ENCODE measurements at places on chromosomes 4 and X.

DNA sequence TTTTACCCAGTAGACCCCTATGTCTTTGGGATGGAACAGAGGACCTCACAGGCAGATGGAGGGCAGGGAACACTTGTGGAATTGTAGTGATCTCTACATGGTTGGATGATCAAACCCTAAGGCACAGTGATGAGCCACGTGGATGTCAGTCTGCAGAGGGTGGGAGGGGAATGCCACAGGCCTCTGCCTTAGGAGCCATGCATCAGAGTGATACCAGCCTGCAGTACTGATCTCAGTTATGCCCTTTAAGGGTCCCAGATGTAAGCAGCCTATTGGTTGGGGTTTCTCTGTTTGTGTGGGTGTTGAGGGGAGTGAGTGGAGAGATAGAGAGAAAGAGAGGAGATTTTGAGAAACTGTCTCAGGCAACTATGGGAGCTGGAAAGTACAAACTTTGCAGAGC is 39.9 kb upstream of the XAGE1B start:
- no peak for DNase-seq

GRCh38 chr4:55866973-55867574 is 13.6 kb downstream of the EXOC1 start:
- no peak for DNase-seq

- DNase-seq: no peak
Measured at GRCh38 chr4:151658959-151659600, 101.7 kb downstream of the GATB start.

GRCh38 chr4:61376301-61376700 is 176.2 kb downstream of the ADGRL3 start:
- DNase-seq: no peak

GRCh38 chrX:57977992-57978391 is 67.7 kb upstream of the ZXDA start:
- no peak for DNase-seq
